Osteocyte (in vitro differentiated cells): ENCODE measurements at places on chromosomes 5 and 9. TPM values are rescaled to one million over a fixed set of nuclear protein-coding genes. Genes with fewer than 3 reads are reported as not detected.

Gene TAF11L5
- total RNA-seq, result not detected in 2 replicates

Gene ZNF883
- total RNA-seq, result 6.4 and 7.3 TPM in 2 replicates

DNA sequence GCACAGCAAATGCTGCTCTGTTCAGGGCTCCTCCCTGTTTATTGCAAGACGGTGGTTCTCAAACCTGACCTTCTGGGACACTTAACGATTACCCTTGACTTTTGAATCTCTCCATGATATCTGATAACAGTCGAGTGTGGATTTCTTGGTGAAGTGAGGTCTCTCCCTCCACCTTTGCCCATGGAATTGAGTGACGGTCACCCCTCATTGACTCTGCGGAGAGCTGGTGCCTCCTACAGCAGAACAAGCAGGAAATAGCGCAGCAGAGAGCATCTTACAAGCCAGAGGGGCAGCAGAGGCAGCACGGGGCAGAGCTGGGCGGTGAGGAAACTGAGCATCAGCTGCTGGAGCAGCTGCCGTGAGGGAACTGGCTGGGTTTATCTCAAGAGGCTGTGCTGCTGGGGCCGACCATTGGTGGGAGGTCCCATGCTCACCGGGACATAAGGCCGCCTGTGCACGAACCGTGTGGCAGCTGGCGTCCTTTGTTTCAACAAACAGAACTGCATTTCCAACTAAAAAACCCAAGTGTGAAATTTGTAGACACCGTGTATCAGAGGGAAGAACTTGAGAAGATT is 189.8 kb downstream of the MTRR start:
- H3K27me3 ChIP-seq, result peaks cover 14% of the 10 kb centered on the region
- DNase-seq, result no peak
- H3K4me1 ChIP-seq, result no peaks in the 10 kb centered on the region
- no peak overlapping the region for H3K27ac ChIP-seq
- no peak overlapping the region for H3K4me3 ChIP-seq

GRCh38 chr5:40001796-40002195 is 577.0 kb upstream of the DAB2 start:
- no peak overlapping the region for H3K4me3 ChIP-seq
- peaks cover 3% of the 10 kb centered on the region for H3K36me3 ChIP-seq
- peaks cover 8% of the 10 kb centered on the region for H3K4me1 ChIP-seq
- H3K27me3 ChIP-seq, result peaks cover 54% of the 10 kb centered on the region

- DNase-seq, result no peak
- H3K27ac ChIP-seq, result no peak overlapping the region
- H3K27me3 ChIP-seq, result peaks cover 2% of the 10 kb centered on the region
- H3K36me3 ChIP-seq, result no peaks in the 10 kb centered on the region
- H3K4me3 ChIP-seq, result no peak overlapping the region
Observed at GRCh38 chr5:124536333-124536732, 210.1 kb downstream of the ZNF608 start.

DNA sequence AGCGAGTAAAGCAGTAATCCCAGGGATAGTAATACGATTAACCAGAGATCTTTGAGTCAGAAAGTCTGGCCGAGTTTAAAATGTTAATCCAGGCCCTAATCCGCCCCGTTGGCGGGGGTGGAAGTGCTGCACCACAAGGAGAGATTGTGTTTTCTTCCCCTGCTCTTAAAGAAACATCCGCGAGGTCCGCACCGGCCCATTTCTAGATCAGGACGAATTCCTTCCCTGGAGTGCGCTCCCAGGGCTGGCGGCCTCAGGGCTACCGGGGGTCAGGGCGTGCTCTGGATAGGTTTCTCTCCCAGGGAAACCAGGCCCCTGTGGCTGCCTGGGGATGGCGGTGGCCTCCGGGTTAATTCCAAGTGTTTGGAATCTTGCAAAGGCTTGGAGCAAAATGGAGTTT is 9.3 kb upstream of the NEUROG1 start:
- no peak overlapping the region for H3K4me3 ChIP-seq
- H3K27me3 ChIP-seq, result peaks cover 95% of the 10 kb centered on the region
- no peak for DNase-seq
- no peaks in the 10 kb centered on the region for H3K36me3 ChIP-seq

DNA sequence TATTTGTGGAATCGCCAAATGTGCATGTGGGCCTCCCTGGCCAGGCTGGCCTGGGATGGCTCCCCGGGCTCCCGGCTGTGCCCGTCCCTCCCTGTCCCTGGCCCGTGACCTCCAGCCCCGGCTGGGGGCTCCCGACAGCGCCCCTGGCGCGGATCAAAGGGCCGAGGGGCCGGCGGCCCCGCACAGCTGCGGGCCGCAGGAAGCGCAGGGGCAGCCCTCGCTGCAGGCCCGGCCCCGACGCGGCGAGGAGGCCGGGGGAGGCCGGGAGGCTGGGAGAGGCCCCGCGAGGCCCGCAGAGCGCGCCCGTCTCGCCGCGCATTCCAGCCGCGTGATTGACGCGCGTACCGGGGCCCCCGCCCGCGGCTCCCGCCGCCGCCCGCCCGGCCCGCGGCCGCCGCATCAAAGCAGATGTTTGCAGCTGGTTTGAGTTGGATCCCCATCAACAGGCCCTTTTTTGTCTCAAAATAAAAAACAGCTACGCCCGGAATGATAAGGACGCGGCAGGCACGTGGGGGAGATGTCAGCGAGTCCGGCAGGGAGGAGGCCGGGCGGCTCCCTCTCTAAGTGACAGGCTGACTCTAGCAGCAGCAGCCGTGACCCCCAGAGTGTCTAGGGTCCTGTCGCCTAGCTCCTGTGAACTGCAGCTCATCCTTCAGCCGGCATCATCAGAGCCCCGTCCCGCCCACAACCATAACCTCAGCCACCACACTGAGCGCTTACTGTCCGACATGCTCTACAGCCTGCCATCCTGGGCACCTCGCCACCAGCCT is 69.4 kb downstream of the LMX1B start:
- H3K4me1 ChIP-seq, result peaks cover 4% of the 10 kb centered on the region
- no peaks in the 10 kb centered on the region for H3K36me3 ChIP-seq
- H3K4me3 ChIP-seq, result peak overlapping the region; percentile 40
- peaks cover 57% of the 10 kb centered on the region for H3K27me3 ChIP-seq
- no peak for DNase-seq
- H3K27ac ChIP-seq, result no peak overlapping the region

- peaks cover 26% of the 10 kb centered on the region for H3K27me3 ChIP-seq
- no peak for DNase-seq
- peaks cover 1% of the 10 kb centered on the region for H3K4me1 ChIP-seq
- H3K36me3 ChIP-seq, result no peaks in the 10 kb centered on the region
- no peak overlapping the region for H3K27ac ChIP-seq
- no peak overlapping the region for H3K4me3 ChIP-seq
Observed at GRCh38 chr9:76996700-76997099, 22.8 kb upstream of the FOXB2 start.

- H3K27ac ChIP-seq, result no peak overlapping the region
- peak; percentile 53 for DNase-seq
- no peaks in the 10 kb centered on the region for H3K4me1 ChIP-seq
- H3K36me3 ChIP-seq, result no peaks in the 10 kb centered on the region
Observed at GRCh38 chr5:139950436-139950835, 92.7 kb downstream of the NRG2 start.

DNA sequence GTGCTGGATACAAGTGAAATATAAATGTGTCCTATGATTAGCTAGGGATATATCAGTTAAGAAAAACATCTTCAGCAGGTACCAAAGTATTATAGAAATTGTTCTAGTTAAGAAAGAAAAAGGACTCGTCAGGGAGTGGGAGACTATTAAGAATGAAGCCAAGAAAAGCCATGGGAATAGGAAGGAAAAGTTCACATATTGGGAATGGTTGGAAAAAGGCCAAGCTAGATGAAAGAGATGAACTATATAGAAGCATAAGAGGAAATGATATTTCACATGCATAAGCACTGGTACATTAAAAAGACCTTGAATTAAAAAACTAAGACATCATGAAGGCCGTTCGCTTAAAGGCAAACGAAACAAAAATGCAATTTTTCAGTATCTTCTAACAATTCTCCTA is 237.7 kb downstream of the ADAMTS6 start:
- no peak for DNase-seq
- H3K4me3 ChIP-seq, result no peak overlapping the region
- no peak overlapping the region for H3K27ac ChIP-seq
- no peaks in the 10 kb centered on the region for H3K36me3 ChIP-seq

DNA sequence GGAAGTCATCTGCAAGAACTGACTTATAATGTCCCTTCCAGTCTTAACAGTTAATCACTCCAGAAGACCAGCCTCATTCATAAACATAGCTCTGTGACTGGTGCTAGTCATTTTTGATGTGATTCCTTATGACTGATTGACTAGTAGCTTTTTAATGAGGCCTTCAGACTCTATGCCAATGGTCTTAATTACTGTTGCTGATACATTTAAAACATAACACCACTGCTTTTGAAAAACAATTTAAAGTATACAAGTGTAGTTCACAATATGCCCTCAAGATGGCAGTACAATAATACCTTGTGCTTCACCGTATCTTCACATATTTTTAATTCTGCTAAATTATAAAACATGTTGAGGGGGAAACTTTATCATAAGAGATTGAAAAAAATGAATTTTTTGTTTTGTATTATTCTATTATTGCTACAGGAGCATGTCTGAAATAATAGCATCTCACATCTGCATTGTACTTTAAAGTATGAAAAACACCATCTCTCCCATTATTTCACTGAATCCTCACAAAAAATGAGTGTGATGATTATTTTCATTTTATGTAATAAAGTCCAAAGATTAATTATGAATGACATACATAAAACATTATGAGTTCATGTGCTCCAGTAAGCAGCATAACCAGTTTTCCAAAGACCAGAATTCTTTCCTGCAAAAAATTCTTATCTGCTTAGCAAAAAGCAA is 55.2 kb upstream of the SHISAL2B start:
- no peak overlapping the region for H3K4me3 ChIP-seq
- peaks cover 2% of the 10 kb centered on the region for H3K4me1 ChIP-seq
- H3K36me3 ChIP-seq, result no peaks in the 10 kb centered on the region
- H3K27ac ChIP-seq, result no peak overlapping the region
- peaks cover 35% of the 10 kb centered on the region for H3K27me3 ChIP-seq
- no peak for DNase-seq

GRCh38 chr5:133219296-133219695 is 167.5 kb downstream of the HSPA4 start:
- DNase-seq, result no peak
- H3K4me3 ChIP-seq, result no peak overlapping the region
- H3K27me3 ChIP-seq, result no peaks in the 10 kb centered on the region
- H3K27ac ChIP-seq, result no peak overlapping the region
- no peaks in the 10 kb centered on the region for H3K36me3 ChIP-seq

DNA sequence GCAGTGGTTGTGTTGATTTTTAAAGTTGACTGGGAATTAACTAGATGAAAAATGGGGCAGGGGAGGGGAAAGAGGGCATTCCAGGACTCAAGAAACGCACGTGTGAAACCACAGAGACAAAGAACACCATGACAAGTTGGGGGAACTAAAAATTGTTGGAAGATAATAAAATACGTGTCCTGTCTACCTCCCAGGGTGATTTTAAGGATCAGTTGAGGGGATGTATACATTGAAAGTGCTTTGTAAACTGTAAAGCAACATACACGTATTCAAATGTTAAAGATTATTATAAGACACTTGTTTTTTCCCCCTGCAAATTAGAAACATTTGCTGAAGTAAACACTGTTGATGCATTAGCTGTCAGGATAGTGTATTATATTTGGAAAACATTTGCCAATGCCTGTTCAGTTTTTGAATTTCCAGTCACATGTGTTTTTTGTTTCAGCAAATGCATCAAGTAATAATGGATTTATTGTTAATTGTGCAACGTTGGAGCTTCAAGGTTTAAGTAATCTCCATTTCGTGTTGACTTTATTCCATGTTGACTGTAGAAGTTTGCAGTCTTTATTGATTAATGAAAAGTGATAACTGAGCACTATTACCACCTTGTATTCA is 412.7 kb downstream of the ACTL7B start:
- H3K27me3 ChIP-seq, result no peaks in the 10 kb centered on the region
- no peaks in the 10 kb centered on the region for H3K36me3 ChIP-seq
- H3K4me1 ChIP-seq, result peaks cover 75% of the 10 kb centered on the region
- H3K27ac ChIP-seq, result peak overlapping the region; percentile 90
- DNase-seq, result no peak
- H3K4me3 ChIP-seq, result peak overlapping the region; percentile 64

- H3K36me3 ChIP-seq, result no peaks in the 10 kb centered on the region
- DNase-seq, result no peak
Observed at GRCh38 chr9:106883626-106884190, 20.7 kb downstream of the ZNF462 start.

DNA sequence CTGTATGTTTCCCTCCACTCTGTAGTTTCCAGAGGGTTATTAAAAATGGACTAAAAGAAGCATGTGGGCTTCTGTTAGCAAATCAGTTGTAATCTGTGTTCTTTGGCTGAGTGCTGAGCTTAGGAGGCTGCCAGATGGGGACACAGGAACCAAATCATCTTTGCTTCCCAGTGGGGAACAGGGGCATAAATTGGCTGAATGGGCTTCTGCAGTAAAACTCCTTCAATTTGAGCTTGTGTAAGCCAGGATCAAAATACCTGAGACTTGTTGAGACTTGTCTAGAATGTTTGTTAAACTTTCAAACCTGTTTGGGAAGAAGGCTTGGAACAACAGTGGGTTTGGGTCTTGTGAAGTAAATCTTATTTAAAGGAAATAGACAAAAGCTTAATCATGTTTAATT is 32.2 kb upstream of the TNFAIP8 start:
- H3K27ac ChIP-seq, result peak overlapping the region; percentile 93
- no peaks in the 10 kb centered on the region for H3K27me3 ChIP-seq
- DNase-seq, result no peak
- no peaks in the 10 kb centered on the region for H3K36me3 ChIP-seq
- peaks cover 47% of the 10 kb centered on the region for H3K4me1 ChIP-seq
